CD4-positive, alpha-beta memory T cell (primary cell): ENCODE measurements at places on chromosomes 13 and 19. TPM values are rescaled to one million over a fixed set of nuclear protein-coding genes. Genes with fewer than 3 reads are reported as not detected.
A peak's percentile ranks its signal among the peaks of the same experiment; 100 is the strongest.

Gene STARD13
- total RNA-seq = 0.36 TPM

Gene PODNL1
- total RNA-seq = not detected

DNA sequence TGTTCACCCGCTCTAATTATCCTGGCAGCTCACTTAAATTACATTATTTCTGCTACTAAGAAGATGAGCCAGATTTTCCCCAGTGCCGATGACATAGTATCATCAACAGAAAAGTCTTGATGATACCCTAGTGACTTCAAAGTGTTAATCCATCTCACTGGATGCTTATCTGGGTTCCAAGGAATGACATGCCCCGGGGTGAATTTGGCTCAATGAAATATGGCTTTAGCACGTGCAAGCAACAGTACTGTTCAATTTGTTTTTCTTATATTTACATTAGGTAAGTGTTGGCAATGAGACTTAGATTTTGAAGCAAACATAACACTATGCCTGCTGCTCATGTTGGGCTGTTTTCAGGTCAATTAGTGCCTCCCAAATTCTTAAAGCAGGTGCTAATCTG lies 548.2 kb upstream of the SLITRK1 start:
- no peak overlapping the region for H3K27ac ChIP-seq
- DNase-seq = no peak
- H3K36me3 ChIP-seq = no peaks in the 10 kb centered on the region
- no peaks in the 10 kb centered on the region for H3K4me1 ChIP-seq

- no peaks in the 10 kb centered on the region for H3K27me3 ChIP-seq
- H3K36me3 ChIP-seq = no peaks in the 10 kb centered on the region
- no peak for DNase-seq
- no peak overlapping the region for H3K4me3 ChIP-seq
Observed at GRCh38 chr13:43364210-43365038, 341.0 kb downstream of the DNAJC15 start.

DNA sequence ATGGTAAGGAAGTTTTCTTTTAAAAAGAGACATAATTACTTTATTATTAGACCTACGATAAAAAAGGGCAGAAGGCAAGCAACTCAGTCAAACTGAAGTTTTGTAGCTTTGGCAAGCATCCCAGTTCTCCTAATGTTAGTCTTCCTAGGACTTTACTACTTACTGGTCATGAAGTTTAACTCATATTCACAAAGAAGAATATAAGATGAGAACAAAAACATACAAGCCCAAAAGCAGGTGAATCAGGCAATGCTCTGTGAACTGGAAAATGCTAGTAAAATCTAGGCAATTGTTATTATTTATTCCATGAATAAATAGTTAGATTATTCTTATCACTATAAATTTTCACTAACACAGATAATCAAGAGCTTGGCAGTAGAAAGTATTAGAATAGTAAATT lies 85.0 kb downstream of the MIPEP start:
- H3K27ac ChIP-seq = no peak overlapping the region
- DNase-seq = no peak
- H3K27me3 ChIP-seq = no peaks in the 10 kb centered on the region

DNA sequence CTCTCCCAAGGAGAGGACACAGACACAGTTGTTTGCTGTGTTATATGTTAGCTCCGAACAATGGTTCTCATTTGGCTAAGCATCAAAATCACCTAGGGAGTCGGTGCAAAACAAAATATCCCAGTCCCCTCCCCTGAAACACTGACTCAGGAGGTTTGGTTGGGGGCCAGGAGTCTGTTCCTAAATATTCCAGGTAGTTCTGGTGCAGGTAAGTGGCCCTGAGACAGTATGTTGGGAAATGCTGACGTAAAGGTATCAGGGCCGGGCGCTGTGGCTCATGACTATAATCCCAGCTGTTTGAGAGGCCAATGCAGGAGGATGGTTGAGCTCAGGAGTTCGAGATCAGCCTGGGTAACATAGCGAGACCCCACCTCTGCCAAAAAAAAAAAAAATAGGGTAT lies 2.3 kb upstream of the MAP2K7 start:
- H3K27me3 ChIP-seq = no peaks in the 10 kb centered on the region
- peaks cover 5% of the 10 kb centered on the region for H3K36me3 ChIP-seq
- DNase-seq = no peak
- peaks cover 27% of the 10 kb centered on the region for H3K4me1 ChIP-seq
- H3K27ac ChIP-seq = no peak overlapping the region

DNA sequence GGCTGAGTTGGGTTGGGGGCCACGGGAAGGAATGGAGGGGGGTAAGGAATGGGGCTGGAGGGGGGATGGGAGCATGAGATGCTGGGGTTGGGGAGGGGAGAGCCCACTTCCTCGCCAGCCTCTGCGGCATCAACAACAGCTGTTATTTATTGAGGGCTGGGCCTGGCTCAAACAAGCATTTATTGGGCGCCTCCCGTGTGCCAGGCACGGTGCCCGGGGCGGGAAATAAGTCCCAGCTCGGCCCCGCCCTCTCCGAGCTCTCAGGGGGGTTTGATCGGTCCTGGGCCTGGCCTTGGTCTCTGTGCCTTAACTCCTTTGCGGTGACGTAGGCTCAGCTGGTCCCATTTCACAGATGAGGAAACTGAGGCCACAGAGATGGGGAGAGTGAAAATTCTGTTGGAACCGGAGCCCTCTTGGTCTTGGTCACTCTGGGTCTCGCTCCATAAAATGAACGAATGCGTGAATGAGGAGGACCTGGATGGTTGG lies 919 bp upstream of the ADAMTS10 start:
- H3K4me3 ChIP-seq = no peak overlapping the region
- peaks cover 38% of the 10 kb centered on the region for H3K4me1 ChIP-seq
- no peaks in the 10 kb centered on the region for H3K36me3 ChIP-seq
- DNase-seq = no peak

DNA sequence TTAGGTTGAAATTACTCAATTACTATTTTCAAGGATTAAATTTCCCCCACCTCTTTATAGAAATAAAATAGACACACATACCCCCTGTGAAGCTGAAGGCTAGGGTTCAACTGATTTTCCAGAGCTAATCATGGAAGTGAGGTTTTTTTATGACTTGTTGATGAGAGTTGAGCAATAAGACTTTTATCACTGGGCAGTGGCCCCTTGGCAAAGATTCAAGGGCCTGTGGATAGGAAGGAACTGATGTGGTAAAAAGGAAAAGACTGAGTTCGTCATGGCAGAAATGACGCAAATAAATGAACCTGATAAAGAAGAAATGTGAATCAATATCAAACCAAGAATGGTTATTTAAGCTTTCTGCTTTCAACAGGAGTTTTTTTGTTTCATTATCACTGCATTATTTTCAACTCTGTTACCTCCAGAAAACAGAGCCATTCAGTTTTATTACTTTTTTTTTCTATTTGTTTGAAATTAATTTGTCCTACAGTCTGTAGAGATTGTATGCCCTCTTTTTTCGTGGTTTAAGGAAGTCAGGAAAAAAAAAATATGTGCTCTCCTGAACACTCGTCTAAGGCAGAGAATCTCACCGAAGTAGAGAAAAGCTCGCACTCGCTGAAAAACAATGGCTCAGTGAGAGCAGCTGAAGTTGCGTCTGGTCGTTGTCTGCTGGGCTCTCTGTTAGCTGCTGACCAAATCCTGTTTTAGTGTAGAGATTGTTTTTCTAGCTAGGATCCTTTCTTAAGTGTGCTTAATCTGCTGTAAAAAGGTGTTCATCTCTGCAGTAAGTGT lies 38.9 kb downstream of the STOML3 start:
- no peak overlapping the region for H3K27ac ChIP-seq
- no peaks in the 10 kb centered on the region for H3K36me3 ChIP-seq
- H3K27me3 ChIP-seq = no peaks in the 10 kb centered on the region
- no peak for DNase-seq

- H3K27ac ChIP-seq = no peak overlapping the region
- H3K4me3 ChIP-seq = no peak overlapping the region
- no peak for DNase-seq
- H3K36me3 ChIP-seq = no peaks in the 10 kb centered on the region
Observed at GRCh38 chr13:110263888-110264287, 43.1 kb downstream of the COL4A1 start.

DNA sequence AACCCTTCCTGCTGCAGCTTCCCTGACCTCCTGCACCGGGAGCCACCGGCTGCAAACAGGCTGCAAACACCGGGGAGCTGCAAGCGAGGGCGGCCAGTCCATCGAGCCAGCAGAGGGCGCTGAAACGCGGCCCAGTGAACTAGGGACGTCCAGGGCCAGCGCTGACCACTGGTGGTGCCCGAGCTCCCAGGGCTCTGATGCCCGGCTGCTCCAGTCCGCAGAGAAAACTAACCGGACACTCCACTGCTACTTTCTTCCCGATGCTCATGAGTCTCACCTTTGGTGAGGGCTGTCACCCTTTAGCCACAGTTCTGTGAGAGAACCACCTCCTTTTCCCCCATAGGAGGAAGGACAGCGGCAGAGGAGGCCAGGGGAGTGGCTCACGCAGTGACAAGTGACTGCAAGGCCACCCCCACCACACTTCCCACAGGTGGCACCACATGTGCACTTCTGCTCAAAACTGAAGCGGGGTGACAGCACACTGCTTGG lies 82.8 kb upstream of the MTIF3 start:
- H3K27me3 ChIP-seq = no peaks in the 10 kb centered on the region
- no peak overlapping the region for H3K4me3 ChIP-seq
- DNase-seq = peak; percentile 21
- no peaks in the 10 kb centered on the region for H3K36me3 ChIP-seq

DNA sequence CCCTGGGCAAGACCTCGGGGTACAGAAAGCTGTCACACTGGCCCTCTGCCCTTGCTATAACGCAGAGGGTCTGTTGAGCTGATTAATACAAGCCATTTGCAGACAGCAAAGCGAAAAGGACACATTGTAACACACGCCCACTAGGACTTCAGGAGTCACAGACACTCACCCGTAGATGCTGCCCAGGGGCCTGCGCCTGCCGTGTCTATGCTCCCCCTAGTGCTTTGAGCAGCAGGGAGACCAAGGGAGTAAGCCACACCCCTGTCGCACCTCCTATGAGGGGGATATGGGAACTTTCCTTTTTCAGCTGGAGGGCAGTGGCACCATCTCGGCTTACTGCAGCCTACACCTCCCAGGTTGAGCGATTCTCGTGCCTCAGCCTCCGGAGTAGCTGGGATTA lies 1930.2 kb downstream of the OLFM4 start:
- no peaks in the 10 kb centered on the region for H3K27me3 ChIP-seq
- no peaks in the 10 kb centered on the region for H3K36me3 ChIP-seq
- DNase-seq = no peak
- no peak overlapping the region for H3K27ac ChIP-seq

DNA sequence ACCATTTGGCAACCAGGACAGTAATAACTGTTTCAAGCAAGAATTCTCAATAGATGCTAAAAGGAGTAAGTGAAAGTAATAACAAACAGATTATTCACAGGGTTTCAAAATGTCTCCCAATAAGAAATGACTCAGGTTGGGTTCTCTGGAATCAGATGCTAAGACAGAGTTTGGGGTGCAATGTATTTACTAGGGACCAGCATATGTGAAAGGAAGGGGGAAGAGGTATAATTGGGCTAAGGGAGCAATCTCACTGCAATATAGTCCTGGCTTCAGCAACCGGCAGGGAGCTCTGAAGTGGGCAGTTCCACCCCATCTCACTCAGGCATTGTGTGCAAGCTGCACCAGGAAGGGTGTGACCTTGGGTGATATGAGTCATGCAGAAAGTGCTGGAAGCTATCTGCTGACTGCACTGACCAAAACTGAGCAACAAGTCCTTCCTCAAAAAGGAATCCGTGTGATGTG lies 23.4 kb downstream of the ZDHHC20 start:
- DNase-seq = peak; percentile 12
- H3K36me3 ChIP-seq = no peaks in the 10 kb centered on the region
- H3K27me3 ChIP-seq = no peaks in the 10 kb centered on the region
- no peak overlapping the region for H3K27ac ChIP-seq

DNA sequence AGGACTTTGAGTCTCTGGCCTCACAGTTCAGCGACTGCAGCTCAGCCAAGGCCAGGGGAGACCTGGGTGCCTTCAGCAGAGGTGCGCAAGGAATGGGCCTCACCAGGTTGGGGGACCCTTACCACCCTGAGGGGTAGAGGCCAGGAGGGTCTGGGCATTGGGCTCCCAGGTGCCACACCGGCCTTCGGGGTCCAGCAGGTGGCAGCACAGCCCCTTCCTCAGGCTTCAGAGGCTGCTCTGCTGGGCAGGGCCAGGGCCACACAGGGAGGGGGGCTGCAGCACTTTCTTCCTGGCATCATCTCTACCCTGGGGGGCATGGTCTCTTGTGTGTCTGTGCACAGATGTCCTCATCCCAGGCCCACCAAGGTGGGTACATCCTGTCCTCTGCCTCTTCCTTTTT lies 12.9 kb downstream of the PIN1 start:
- no peak overlapping the region for H3K4me3 ChIP-seq
- no peak for DNase-seq
- no peaks in the 10 kb centered on the region for H3K27me3 ChIP-seq
- H3K4me1 ChIP-seq = peaks cover 9% of the 10 kb centered on the region
- H3K36me3 ChIP-seq = peaks cover 38% of the 10 kb centered on the region
- no peak overlapping the region for H3K27ac ChIP-seq

- no peak for DNase-seq
- no peaks in the 10 kb centered on the region for H3K4me1 ChIP-seq
- no peak overlapping the region for H3K27ac ChIP-seq
- no peaks in the 10 kb centered on the region for H3K36me3 ChIP-seq
- no peaks in the 10 kb centered on the region for H3K27me3 ChIP-seq
Observed at GRCh38 chr13:77537289-77537919, 1.9 kb downstream of the SCEL start.
